Tibial nerve (tissue), 4 donors: ENCODE measurements at places on chromosomes 3 and 15.

- DNase-seq = no peak
These were observed 75.2 kb downstream of the EEFSEC start for GRCh38 chr3:128228366-128228910.

- no peak for DNase-seq
These were observed 11.1 kb downstream of the EFCAB12 start for GRCh38 chr3:129417326-129417725.

DNA sequence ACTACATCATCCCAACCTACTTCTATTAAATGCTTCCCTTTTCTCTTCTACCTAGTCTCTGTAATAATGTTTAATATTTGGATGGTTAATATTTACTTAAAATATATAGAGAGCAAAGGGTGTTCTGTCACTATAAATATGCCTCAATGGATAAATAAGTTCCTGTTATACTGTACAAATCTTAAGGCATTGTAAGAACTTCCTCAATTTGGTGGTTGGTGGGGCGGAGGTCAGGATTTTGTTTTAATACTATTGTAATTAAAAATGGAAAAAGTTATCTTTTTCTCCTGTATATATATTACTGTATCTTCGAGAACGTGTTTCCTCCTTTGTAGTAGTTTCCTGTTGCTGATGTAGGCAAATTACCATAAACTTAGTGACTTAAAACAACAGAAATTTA lies 41.5 kb downstream of the SPRED1 start:
- no peak for DNase-seq

DNA sequence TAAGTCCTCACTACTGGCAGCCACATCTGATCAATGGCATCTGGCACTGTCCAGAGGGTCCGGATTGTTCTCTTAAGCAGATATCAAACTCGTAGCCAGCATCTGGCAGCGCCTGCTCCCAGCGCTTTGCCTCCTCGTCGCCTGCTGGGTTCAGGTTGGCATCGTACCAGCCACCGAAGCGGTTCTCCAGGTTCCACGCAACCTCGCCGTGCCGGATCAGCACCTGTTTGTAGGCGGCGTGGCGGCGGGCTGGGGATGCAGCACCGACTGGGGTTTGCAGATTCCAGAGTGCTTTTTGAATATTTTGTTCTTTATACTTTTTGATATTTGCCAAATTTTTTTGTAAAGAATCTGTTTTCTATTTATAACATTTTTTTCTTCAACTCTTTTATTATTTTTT lies 111.6 kb downstream of the NR2F2 start:
- DNase-seq = no peak

- DNase-seq = no peak
These were observed 145.0 kb upstream of the MCTP2 start for GRCh38 chr15:94086341-94086740.

DNA sequence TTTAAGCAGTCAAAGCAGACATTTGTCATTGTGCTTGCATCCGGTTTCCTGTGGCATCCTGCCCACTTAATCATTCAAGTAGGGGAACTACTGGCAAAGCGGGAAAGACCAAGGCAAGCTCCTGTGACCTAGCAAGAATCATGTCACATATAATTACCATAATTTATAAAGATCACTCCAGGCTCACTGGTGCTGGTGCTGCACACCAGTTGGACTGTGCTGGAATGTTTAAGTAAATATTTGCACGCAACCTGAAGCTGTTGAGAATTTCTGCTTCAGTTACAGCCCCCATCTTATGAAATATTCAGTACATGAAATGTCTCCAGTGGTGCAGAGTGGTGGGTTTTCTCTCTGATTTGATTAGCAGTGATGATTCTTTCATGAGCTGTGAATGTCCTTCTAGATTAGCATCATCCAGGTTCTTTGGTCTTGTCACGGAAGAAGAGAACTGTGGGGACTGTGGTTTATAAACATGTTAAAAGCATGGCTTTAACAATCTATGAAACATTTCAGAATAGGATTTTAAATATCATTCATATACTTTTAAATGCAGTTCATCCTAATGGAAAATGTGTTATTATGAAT lies 621.3 kb upstream of the EPHA6 start:
- DNase-seq = no peak
